ENCODE measurements at places on chromosomes 5 and 9.

DNA sequence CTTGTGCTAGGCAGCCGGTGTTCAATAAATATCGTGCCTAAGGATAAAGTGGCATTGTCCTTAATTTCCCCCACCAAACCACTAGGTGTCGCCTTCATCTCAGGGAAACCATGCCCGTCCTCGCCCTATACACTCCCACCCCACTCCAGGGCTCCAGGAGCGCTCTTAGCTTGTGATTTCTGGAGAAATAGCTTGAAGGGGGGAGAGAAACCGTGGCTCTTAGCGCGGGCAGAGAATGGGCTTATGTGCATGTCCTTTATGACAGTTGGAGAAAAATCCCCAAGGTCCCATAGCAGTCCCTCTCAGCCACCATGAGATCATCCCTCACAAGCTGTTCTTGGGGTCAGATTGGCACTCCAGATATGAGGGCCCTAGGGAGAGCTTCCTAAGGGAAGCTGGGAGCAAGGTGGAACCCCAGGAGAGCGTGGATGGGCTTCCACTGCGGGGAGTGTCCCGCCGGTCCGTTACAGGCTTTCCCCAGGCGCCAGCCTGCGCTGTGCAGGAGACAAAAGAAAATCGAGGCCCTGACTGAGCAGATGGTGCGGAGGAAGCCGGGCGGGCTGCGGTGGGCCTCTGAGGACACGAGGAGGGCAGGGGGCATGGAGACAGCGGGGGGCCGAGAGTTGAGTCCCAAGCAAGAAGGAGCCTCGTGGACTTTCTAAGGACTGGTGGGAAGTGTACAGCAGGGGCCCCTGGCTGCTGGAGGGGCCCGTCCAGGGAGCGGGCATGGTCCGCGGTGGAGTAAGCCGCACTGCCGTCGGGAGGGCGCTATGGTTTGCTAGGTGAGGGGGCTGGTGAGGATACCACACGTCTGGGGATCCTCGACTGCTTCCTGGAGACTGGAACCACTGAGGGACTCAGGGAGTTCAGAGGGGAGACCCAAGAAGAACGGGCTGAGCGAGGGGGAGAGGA, 750 bp upstream of the NPR2 start:
- peak; percentile 60 for DNase-seq

GRCh38 chr5:133854554-133854953, 113.9 kb downstream of the C5orf15 start:
- DNase-seq = no peak

- peak; percentile 47 for DNase-seq
Observed at GRCh38 chr5:97094579-97095317, 47.7 kb downstream of the LIX1 start.

GRCh38 chr5:8316608-8317280, 447.8 kb downstream of the MTRR start:
- no peak for DNase-seq

DNA sequence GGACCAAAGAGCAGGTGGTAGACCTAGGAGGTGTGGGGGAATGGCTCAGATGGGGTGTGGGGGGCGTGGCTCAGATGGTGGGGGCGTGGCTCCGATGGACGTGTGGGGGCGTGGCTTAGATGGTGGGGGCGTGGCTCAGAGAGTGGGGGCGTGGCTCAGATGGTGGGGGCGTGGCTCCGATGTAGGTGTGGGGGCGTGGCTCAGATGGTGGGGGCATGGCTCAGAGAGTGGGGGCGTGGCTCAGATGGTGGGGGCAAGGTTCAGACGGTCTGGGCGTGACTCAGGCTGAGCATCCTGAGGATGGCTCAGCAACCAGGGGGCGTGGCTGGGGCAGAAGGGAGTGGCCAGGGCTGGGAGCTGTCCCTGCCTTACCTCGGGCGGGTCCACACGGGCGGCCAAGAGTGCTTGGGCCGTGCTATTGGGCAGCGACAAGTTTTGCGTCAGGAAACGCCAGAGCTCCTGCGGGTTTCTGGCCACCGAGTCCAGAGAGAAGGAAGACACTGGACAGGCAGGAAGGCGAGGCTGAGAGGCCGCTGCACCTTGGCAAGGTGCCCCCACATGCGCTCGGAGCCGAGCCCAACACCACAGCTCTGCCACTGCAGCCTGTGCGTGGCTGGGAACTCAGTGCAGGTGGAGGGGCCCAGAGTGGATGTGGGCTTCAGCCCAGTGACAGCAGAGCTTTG, 5.9 kb downstream of the ABCA2 start:
- DNase-seq = no peak

- no peak for DNase-seq
Observed at GRCh38 chr5:135042595-135042994, 8.6 kb upstream of the PITX1 start.

DNA sequence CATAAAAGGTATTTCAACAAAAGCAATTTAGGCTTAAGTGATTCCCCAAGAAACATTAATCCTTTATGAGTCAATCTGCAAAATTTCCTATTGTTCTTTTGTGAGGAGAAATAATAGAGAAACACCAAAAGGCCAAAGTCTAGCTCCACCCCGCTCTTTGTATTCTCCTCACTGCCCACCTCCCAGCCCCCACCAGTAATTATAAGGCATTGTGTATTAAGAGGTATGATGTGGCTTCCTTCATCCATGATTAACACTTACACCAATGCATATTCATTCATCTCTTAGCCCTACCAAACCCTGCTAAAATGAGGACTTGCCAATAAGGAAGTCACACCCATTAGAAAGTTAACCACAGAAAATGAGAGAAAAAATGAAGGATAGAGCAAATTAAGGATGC, 105.3 kb upstream of the SPATA31D4 start:
- DNase-seq = no peak

DNA sequence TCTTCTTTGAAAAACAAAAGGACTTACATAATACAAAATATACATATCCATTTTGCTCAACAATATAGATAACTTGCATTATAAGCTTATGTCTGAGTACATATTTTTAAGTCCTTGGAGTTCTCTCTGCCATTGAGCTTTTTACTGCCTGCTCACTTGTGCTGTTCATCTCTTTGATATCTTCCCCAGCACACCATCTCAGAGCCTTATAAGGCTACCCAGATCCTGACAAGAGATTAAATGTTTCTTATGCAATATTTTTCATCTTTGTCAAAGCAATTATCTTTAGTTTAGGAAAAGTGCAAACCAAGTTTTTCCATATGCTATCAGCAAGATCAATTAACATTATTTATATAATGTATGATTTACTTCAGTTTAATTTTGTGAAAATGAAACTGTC, 60.7 kb upstream of the ITGA1 start:
- DNase-seq = no peak

DNA sequence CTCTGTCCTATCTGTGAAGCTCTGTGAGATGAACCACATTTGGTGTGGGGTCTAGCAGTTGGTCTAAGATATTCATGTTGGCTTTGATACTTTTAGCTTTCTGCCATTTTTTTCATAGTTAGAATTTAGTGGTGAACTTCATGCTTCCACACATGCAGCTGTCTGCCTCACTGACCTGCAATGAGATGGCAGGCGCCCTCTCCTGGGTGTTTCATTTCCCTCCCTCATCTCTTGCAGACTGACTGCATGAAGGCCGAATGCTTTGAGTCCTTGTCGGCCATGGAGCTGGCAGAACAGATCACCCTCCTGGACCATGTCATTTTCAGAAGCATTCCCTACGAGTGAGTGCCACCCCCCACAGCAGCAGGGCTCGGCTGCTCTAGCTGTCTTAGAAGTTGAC, 26.1 kb upstream of the CKMT2 start:
- no peak for DNase-seq

GRCh38 chr5:18048449-18048848, 414.2 kb downstream of the TAF11L14 start:
- DNase-seq = no peak

DNA sequence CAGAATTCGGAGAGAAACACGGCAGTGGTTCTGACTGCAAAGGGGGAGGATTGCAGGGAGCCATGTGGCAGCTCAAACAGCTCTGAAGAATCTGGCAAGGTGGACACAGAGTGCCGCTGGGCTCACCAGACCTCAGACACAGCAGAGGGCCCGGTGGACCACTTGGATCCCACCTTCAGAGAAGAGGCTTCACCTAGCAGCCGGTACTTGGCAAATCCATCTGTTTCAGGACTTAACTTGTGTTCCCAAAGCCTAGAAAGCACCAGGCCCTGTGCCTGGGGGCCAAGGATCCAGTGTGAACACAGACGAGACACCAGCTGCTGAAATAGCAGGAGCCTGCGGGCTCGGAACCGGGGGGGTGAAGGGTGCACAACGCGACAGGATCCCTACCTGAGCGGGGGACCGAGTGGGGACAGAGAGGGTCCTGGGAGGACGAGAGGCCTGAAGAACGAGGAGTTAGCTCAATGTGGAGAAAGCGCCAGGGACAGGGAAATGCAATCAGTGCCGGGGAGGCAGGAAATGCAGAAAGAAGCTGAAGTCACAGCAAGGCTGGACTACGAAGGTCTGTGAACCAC, 44.6 kb downstream of the BTNL9 start:
- no peak for DNase-seq

DNA sequence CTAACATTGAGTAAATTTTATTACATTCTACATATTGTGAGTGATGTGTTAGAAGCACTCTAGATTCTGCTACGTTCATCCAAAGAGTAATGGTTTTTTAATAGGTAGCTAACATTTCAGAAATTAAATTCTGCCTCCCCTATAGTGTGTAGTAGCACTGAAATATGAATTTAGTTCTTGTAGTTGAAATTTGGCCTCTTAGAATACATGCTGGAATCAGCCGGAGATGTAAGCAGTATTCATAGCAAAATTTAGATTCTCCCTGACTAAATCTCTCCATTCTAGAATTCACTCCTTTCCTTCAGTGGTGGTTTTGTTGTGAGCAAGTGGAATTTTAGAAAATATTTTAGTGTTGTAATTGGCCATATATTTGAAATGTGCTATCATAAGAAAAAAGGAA, 799.9 kb upstream of the CDH10 start:
- DNase-seq = no peak

GRCh38 chr9:36729906-36730305, 157.2 kb downstream of the MELK start:
- no peak for DNase-seq

GRCh38 chr5:10262995-10263394, 12.9 kb downstream of the CCT5 start:
- DNase-seq = no peak

DNA sequence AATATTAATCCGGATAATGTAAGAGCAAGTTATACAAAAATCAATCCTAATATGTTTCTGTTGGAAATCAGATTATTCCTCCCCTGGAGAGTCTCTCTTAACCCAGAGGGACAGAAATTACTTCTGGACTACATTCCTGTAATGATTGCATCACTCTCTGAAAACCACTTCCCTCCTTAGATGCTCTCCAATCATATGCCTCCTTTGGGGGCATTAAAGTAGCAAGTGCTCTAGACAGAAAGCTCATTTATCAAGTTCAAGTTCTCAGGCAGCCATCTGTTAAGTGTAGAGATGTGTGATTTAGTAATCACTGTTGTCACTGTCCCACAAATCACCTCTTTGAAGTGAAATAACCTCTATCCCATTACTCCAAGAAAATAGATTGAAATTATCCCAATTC, 247.1 kb downstream of the SLCO4C1 start:
- DNase-seq = no peak

- no peak for DNase-seq
Observed at GRCh38 chr5:106085136-106085535, 1585.6 kb downstream of the EFNA5 start.

- DNase-seq = no peak
Observed at GRCh38 chr9:107228496-107229039, 54.5 kb upstream of the RAD23B start.

GRCh38 chr5:171848911-171849520, 63.4 kb downstream of the SMIM23 start:
- DNase-seq = no peak

DNA sequence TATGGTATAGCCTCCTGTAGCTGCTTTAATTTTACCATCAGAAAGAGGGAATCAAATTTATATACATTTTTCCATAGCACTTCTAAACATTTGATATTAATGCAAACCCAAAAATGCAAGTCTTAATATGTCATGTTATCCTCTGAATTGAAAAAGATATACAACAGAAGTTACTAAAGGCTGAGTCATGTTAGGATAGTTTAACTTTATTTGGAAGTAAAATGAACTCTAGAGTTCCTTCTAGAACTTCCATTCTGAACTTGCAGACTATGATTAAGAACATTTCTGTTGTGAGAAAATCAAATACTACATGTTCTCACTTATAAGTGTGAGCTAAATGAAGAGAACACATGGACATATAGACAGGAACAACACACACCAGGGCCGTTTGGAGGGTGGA, 317.3 kb upstream of the PRR16 start:
- no peak for DNase-seq

DNA sequence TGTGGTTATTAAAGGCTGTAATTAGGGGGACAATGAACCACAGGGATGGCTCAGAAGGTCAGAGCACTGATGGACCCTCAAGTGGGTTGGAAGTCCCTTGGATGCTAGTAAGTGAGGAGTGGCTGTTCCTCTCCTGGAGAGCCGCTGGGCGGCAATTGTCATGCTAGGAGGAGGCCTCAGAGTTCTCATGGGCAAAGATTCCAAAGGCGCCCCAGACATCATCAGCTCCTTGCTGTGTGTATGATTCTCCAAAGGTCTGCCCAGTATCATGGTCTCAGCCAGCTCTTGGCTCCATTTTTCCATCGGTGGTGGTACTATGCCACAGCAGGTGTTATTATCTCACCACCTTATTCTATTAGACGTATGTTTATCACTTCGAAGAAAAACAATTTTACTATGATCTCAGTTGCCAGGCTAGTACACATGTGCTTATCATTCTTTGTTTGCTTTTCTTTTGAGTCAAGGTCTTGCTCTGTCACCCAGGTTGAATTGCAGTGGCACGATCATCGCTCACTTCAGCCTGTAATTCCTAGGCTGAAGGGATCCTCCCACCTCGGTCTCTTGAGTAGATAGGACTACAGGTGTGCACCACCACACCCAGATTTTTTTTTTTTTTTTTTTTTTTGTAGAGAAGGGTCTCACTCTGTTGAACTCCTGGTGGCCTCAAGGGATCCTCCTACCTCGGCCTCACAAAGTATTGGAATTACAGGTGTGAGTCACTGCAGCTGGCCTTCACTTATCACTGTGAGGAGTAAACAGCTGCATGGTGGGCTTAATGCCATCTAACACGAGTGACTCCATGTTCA, 46.8 kb downstream of the EXOSC2 start:
- DNase-seq = no peak

DNA sequence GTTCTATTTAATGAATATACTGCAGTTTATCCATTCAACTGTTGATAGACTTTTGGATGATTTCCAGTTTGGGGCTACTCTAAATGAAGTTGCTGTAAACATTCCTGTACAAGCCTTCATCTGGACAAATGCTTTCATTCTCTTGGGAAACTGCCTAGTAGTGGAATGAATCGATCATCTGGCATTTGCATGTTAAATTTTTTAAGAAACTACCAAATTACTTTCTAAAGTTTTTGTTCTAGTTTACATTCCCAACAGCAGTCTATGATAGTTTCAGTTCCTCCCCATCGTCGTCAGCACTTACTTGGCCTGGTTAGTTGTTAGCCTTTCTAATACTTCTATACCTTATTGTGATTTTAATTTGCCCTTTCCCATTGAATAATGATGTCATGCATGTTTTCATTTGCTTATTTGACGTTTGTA, 306.3 kb downstream of the FER start:
- DNase-seq = no peak

Data from GM18507 (cell line).